ENCODE measurements at places on chromosomes 13 and 19.

DNA sequence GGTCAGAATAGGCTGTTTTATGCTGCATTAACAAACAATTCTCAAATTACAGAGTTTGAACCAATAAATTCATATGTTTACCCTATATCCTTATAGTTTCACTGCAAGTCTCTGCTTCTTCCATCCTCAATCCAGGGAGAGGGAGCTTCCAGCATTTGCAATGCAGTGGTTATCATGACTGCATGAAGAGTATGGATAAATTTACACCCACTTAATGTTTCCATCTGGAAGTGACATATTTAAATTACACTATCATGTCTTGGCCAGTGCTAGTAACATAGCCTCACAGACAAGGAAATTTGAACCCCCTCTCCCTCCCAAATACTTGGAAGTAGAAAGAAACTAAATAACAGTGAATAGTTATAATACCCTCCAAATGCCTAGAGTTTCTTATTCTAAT, 33.5 kb upstream of the UFM1 start:
- DNase-seq = no peak

- peak; percentile 52 for DNase-seq
These were observed 3.6 kb downstream of the TMEM161A start for GRCh38 chr19:19134687-19135158.

DNA sequence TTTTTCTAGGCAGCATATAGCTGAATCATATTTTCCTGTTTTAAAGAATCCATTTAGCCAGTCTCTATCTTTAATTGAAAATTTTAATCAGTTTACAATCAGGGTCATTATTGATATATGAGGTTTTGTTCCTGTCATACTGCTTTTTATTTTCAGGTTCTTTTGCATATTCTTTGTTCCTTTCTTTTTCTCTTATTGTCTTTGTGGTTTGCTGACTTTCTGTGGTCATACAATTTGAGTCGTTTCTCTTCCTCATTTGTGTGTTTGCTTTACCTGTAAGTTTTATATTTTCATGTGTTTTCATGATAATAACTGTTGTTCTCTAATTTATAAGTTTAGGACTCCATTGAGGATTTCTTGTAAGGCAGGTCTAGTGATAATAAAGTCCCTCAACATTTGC, 812.6 kb downstream of the DACH1 start:
- DNase-seq = no peak

- DNase-seq = no peak
These were observed 7.9 kb downstream of the PIN1 start for GRCh38 chr19:9842834-9843625.

GRCh38 chr13:97058391-97058790, 64.1 kb upstream of the OXGR1 start:
- DNase-seq = no peak

Measured in thyroid gland (tissue), 4 donors.